ENCODE measurements at places on chromosomes 1 and 21. TPM values are rescaled to one million over a fixed set of nuclear protein-coding genes. Genes with fewer than 3 reads are reported as not detected.

The PGBD5 gene
- total RNA-seq = 0.16 TPM

The PRKAA2 gene
- total RNA-seq = 2.2 TPM

The CBR3 gene
- 14.4 TPM for total RNA-seq

The AMPD1 gene
- not detected for total RNA-seq

The LMOD1 gene
- 60.5 TPM for total RNA-seq

The RBP7 gene
- not detected for total RNA-seq

The LIN28A gene
- total RNA-seq = not detected

The OR2T33 gene
- not detected for total RNA-seq

The KRTAP22-1 gene
- not detected for total RNA-seq

The SLC22A15 gene
- 22.3 TPM for total RNA-seq

Data from hair follicle dermal papilla cell (primary cell).